Urinary bladder (tissue), 4 donors: ENCODE measurements at places on chromosomes 6 and 20. TPM values are rescaled to one million over a fixed set of nuclear protein-coding genes. Genes with fewer than 3 reads are reported as not detected.

DNA sequence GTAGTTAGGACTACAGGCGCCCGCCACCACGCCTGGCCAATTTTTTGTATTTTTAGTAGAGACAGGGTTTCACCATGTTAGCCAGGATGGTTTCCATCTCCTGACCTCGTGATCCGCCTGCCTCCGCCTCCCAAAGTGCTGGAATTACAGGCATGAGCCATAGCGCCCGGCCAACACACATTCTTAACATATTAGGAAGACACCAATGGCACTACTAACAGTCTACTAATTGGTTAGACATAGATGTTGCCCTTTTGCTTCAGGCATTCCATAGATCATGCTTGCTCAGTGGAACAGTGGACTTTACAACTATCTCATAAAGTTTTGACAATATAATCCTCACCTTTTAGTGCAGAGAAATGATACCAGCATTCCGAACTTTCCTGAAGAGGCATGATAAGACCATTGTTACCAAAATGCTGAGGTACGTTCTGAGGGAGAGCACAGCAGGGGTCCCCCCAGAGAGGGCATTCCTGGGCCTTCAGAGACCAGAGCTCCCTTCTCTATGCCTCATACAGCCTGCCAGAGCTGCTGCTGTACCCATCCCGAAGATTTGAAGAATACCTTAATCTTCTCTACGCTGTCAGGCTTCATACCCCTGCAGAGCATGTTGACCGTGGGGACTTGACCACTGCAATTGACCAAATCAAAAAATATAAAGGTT is 89.4 kb downstream of the ECT2L start:
- no peak for DNase-seq

DNA sequence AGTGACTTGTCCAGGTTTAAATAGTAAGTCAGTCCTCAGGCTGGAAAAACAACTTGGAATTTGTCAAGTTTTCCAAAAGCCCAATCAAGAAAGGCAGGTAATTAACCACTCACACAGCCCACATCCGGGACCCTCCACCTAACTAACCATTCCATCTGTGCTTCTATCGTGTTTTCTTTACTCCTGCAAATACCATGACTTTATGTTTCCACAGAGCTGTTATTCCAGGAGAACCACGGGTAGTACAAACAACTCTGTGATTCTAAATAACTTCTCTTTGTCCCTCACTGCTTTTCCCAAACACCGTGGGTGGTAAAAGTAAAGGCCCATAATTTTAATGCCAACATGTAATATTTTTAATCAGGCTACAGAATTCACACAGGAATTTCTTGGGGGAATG is 49.6 kb upstream of the NT5E start:
- no peak for DNase-seq

GRCh38 chr6:6676910-6677441 is 88.5 kb downstream of the LY86 start:
- DNase-seq, result no peak

- DNase-seq, result no peak
These were observed 33.4 kb downstream of the MRPL14 start for GRCh38 chr6:44093750-44094402.

DNA sequence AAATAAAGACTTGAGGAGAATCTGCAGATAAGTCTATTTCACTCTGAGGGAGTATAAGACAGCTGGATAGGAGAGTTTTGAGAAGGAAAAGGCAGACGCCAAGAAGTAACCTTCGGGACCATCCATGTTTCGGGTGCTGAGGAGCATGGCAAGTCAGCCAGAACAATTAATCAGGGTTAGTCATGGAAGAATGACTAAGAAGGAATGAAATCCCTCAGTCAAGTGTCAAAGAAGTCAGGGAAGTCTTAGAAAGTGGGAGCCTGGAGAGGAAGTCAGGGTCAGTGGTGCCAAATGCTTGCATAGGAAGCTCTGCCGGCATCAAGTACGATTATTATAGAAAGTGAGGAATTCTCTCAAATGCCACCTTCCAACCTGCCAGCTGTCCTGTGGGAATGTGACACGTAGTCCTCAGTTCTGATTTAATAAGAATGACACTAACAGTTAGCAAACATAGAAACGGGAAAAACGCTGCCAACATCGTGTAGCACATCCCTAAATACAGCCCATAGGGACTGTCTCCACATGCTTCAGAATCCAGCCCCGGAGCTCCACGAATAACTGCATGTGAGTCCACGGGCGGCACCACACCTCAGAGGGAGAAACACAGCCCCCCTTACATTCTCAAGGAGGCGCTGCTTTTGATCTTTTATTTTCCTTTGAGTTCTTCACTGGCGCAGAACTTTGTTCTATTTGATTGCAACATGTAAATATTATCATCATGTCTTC is 602.7 kb downstream of the PRKN start:
- DNase-seq, result no peak

DNA sequence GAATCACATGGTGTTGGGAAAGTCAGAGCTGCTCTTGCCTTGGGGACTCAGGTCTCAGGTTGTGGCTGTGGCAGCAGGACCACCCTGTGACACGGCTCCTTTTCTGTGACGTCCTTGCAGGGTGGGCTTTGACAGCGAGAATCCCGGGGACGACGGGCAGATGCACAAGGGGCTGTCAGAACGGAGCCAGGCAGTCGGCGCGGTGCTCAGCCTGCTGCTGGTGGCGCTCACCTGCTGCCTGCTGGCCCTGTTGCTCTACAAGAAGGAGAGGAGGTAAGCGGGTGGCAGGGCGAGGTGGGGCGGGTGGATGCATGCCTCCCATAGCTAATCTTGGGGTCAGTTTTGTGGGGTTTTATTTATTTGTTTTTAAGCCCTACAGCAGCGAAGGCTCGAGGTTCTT is 19.2 kb upstream of the SLC22A1 start:
- no peak for DNase-seq

- DNase-seq, result no peak
These were observed 134.1 kb upstream of the SALL4 start for GRCh38 chr20:51936377-51936776.

- no peak for DNase-seq
These were observed 5.2 kb downstream of the NAPB start for GRCh38 chr20:23415959-23416583.

OVOL2 gene
- total RNA-seq, result 3.9 TPM
